ENCODE measurements at places on chromosomes 4 and X. TPM values are rescaled to one million over a fixed set of nuclear protein-coding genes. Genes with fewer than 3 reads are reported as not detected.

Gene POLN
- 1.3 TPM for polyA plus RNA-seq

Gene CNGA1
- 5.4 TPM for polyA plus RNA-seq

Gene F11
- polyA plus RNA-seq: not detected

Gene GABRG1
- polyA plus RNA-seq: not detected

Gene FHL1
- polyA plus RNA-seq: 325 TPM

Gene GABRE
- 29.4 TPM for polyA plus RNA-seq

Gene FAM184B
- polyA plus RNA-seq: not detected

DNA sequence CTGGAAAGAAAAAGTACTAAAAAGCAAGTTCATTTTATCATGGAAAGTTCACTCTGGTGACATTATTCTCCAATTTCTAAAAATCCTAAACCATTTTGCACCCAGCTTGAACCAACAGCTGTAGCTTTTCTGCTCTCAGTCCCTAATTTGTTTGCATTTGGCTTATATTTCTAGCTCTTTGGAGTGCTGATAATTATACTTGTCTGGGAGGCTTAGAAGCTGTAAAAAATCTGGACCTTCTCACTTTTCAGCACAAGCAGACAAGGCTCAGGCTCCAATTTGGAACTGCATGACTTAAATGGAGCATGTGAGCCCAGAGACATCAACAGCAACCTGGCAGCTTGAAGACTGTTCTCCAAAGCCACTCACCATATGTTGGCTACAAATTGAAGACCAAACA lies 170.9 kb upstream of the PCDH18 start:
- peak; percentile 72 for DNase-seq

DNA sequence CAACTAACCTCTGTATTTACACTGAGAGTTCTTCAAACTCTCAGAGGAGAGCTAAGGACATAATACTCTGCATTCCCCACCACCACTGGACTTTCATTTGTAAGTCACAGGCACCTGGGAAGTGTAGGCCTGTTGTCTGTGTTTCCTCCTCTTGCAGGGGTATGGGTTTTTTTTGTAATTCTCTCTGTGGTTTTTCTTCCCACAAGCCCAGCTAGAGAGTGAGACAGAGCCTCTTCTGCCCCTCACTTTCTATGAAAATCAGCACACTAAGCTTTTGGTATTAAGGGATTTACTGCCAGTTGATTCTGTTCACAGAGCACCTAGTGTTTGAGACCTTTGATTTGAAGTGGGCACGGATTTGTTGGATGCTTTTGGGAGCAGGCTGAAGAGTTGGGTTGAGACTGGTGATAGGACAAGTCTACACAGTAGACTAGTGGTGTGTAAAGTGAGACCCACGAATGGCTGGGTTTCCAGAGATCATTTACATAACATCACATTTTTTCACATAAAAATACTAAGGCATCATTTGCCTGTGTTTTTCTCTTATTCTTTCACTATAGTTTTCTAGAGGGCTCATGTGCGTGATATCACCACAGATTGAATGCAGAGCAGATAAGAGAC lies 28.9 kb upstream of the WDR17 start:
- no peak for DNase-seq

DNA sequence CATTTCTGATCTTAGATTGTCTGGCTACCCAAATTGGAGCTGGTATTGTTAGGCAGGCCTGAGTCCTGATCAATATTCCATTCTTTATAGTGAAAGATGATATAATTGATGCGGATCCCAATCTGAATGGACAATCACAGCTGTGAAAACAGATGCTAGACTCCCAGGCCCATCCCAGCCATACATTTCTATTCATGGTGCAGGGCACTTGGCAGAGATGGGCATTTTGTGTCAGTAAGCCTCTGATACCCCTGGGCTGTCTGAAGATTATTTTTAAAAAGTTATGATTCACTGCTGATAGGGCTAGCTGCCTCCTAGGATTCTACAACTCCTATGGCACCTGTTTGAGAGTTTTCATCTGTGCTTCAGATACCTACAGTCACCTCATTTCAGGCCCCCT lies 61.2 kb upstream of the TSPAN7 start:
- no peak for DNase-seq

DNA sequence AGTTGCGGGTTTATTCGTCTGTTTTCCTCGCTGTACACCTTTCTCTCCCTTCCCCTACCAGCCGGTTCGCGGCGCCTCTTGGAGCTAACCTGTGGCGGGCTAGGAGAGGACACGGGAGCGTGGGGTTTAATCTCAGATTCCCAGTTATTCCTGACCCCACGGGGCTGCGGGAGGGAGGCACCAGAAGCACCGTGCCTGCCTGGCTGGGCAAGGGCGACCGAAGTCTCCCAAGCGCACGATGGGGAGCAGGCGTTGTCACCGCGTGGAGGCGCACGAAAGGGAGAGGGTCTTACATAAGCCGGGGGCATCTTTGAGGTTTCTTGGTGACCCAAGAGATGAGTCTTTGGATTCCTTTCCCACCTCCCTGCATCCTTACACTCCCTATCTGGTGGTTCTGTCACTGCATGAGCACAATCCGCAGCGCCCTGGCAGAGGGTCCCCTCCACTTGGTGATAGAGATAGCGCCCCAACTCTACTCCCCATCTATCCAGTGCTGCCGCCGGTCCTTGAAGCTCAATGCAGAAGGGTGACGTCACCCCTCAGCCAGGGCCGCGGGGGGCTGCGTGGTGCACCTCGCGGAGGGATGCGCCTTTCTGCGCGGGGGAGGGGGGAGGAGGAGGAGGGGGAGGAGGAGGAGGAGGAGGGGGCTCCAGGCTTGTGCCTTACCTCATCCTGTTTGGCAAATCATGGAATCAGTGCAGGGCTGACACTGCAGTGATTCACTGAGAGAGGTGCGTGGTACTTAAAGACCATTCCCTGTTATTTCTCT lies 793 bp downstream of the TSPAN7 start:
- DNase-seq: peak; percentile 69

DNA sequence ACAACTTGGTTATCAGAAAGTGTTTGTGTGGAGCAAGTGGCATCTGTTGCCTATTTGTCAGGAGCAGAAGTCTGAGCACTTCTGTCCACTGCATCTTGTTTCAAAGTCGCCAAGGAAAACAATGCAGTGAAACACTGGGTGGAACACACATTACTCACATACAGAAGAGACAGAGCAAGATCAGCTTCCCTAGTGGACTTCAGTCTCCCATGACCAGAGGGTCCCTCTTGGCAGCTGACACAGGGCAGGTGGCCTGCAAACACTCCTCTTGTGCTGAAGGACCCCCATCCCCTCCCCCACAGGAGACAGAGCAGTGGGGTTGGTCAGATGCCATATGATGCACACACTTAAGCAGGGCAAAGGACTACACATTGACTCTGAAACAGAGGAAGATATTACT lies 3.6 kb upstream of the BBS12 start:
- DNase-seq: no peak

- no peak for DNase-seq
These were observed 113.8 kb upstream of the ARSJ start for GRCh38 chr4:114093221-114093715.

- no peak for DNase-seq
These were observed 568.0 kb downstream of the STIM2 start for GRCh38 chr4:27428661-27429060.

GRCh38 chr4:176298664-176299063 lies 21.1 kb upstream of the SPCS3 start:
- no peak for DNase-seq

DNA sequence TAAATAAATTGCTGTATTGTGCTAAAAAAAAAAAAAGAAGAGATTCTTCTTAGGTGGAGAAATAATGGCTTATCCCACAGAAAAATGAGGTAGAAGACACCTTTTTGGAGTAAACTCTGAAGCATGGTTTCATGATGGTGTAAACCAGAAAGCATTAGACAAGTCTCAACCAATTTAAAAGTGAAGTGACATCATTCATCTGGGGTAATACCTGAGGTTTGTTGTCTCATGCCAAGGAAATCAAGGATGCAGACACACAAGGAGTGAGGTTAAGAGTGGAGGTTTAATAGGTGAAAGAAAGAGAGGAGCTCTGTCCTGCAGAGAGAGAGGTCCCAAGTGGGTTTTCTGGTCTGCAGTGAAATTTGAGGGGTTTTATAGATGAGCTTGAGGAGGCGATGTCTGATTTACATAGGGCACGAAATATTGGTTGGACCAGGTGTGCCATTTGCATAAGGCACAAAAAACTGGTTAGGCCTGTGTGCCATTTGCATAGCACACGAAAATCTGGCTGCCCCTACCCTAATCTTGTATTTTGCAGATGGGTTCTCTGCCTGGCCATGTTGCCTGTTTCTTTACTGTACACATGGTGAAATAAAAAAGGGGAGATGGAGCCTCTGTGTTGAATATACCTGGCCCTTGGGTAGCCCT lies 25.0 kb upstream of the CWH43 start:
- DNase-seq: peak; percentile 5

GRCh38 chr4:175833574-175834311 lies 21.7 kb upstream of the GPM6A start:
- DNase-seq: peak; percentile 48

GRCh38 chr4:73053974-73054480 lies 15.5 kb downstream of the COX18 start:
- no peak for DNase-seq

- DNase-seq: no peak
These were observed 242.5 kb downstream of the CFAP299 start for GRCh38 chr4:80578001-80578400.

DNA sequence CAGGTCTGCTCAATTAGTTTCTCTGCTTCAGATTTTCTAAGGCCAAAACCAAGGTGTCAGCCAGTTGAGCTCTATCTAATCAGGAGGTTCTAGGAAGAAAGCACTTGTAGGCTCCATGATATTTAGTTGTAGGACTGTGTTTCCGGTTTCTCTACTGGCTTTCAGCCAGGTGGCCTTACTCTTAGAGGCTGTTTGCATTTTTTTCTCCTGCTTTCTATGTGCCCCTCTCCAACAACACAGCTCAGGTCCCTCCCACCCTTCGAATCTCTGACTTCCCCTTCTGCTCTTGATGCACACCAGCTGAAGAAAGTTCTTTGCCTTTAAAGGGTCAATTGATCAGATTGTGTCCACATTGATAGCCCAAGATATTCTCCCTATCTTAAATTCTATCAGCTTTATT lies 245.2 kb downstream of the RAB28 start:
- DNase-seq: no peak

DNA sequence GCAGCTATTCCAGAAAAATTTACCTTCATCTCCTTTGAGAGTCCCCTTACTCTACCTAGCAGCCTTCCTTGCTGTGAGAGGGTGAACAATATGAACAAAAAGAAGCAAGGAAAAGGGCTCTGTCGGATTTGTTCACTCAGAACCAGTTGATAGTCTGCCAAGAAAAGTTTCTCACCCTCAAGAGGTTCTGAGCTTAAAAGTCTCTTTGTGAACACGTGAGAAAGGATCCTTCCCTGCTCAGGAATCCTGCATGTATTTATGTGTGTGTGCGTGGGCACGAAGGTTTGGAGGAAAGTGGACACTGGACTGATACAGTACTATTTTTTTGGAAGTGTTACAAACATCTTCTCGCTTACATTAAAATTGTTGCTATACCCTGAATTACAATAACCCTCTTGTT lies 178.6 kb upstream of the JADE1 start:
- DNase-seq: no peak

GRCh38 chr4:135371137-135371536 lies 1169.5 kb upstream of the PABPC4L start:
- DNase-seq: no peak

DNA sequence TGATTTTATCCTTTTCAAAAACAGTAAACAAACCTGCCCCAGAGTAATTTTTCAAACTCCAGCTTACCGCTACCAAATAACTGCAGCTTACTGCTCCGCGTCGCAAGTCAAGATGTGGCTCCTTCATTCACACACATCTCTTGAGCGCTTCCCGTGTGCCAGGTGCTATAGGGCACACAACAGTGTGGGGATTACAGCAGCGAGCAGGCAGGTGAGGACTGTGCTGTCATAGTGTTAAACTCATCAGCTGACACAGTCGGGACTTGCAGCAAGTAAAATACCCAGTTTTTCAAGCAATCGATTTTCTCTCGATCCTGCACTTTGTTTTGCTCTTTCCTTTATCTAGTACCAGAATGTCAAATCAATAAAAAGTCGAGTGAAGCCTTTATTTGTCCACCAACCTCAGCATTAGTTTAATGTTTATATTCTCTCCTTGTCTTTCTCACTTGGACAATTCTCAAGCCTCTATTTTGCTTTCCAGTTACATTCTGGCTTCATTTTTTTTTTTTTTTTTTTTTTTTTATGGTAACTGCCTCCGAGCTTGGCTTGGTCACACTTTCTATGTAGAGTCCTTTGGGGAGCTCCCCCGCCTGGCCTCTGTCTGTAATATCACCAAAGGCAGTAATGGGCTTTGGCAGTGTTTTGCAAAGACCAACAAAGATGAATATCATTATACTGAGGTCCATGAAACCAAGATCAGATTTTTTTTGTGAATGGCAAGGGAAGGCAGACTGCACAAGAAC lies 8.3 kb upstream of the ASB5 start:
- DNase-seq: peak; percentile 71

DNA sequence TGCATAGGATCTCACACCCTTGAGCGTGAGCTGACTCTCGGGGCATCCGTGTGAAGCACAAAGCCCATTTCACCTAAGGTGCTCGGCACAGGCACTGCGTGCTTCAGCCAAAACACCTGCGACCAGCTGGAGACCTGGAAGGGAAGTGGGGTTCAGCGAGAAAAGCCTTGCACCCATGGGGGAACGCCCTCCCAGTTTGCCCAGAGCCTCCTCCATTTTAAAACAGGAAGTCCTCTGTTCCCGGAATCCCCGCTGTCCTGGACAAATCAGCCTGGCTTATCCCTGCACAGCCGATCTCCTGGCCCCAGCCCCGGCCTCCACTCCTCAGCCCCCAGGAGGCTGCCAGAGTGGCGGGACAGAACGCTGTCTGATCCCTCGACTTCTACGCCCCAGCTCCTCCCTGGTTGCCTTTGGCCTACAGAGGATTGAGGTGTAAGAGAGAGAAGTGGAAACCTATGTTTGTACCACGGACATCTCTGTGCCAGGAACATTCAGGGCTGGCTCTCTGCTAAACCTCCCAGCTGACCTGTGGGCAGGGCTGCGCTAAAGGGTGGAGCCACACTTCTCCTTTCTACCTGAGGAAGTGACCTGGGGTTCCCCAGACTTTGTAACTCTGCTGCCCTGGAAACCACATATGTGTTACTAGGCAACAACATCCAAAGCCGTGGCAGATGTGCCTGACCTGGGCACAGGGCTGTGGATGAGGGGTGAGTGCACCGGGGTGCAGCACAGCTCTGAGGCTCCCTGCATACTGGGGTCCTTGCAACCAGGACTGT lies 3.8 kb upstream of the C4orf50 start:
- DNase-seq: no peak

DNA sequence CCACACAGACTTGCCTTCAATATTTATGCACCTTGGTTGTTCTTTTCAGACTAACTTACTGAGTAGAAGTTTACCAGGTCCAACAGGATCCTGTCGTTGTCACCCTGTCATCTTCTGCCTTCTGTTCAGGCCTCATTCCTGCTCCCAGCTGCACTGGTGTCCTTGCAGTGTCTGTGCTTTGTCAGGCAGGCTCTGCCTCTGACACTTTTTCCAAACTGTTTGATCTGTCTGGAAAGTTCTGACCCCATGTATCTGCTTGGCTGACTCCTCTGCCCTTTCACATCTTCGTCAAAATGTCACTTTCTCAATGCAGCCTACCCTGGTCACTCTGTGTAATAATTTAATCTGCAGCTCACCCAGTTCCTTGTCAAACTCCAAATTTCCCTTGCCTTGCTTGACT lies 9.9 kb downstream of the PAGE2 start:
- no peak for DNase-seq

Data from stomach (tissue), 19 donors.